ENCODE measurements at places on chromosomes 7 and 10.

DNA sequence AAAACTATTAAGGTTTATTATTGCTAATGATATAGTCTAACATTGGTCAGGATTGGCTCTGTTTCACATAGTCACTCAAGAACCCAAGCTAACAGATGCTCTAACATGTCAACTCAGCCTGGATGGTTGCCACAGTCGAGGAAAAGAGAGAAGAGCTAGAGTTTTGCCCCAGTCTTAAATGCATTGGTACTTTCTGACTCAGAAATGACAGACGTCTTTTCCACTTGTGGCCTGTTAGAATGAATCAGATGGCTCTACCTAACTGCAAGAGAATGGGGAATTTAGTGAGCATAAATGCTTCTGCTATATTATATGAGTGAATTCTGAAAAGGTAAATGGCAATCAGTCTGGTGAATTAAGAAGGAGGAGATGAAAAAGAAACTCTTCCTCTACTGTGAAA is 13.9 kb downstream of the HECTD2 start:
- H3K27ac ChIP-seq, result no peak overlapping the region
- no peaks in the 10 kb centered on the region for H3K27me3 ChIP-seq
- H3K4me1 ChIP-seq, result no peaks in the 10 kb centered on the region
- H3K4me3 ChIP-seq, result no peak overlapping the region
- DNase-seq, result no peak
- H3K36me3 ChIP-seq, result no peaks in the 10 kb centered on the region

- H3K4me3 ChIP-seq, result no peak overlapping the region
- peaks cover 96% of the 10 kb centered on the region for H3K4me1 ChIP-seq
- no peak for DNase-seq
- H3K36me3 ChIP-seq, result peaks cover 26% of the 10 kb centered on the region
- H3K27ac ChIP-seq, result peak overlapping the region; percentile 94
These were observed 51.9 kb downstream of the IKZF1 start for GRCh38 chr7:50356212-50356944.

GRCh38 chr7:49091089-49091488 is 166.7 kb downstream of the CDC14C start:
- H3K27ac ChIP-seq, result no peak overlapping the region
- H3K27me3 ChIP-seq, result no peaks in the 10 kb centered on the region
- DNase-seq, result no peak
- no peak overlapping the region for H3K4me3 ChIP-seq
- no peaks in the 10 kb centered on the region for H3K36me3 ChIP-seq
- H3K4me1 ChIP-seq, result no peaks in the 10 kb centered on the region

DNA sequence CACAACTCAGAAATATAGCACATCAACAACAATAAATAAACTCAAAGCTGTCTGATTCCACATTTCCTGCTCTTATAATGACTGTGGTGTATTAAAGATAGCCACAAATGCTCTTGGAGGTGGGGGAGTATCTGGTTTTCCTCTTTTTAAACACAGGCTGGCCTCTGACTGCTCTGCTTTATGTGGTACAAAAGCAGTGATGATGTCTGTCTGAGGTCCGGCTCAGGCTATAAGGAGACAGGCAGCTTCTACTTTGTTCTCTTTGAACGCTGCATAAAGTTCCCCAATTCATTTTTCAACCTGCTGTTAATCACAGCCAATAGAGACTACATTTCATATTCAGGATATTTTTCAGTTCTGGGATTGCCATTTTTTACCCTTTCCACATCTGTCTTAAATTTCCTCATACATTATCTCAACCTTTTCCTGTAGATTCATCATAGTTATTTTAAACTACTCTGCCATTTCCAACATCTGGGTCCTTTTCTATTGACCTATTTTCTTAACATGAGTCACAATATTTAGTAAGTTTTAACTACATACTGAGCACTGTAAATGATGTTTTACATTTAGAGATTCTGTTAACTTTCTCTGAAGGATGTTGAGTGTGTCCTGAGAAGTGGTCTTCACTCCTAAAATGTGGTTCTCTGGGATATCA is 64.9 kb downstream of the CRPPA start:
- no peak overlapping the region for H3K27ac ChIP-seq

DNA sequence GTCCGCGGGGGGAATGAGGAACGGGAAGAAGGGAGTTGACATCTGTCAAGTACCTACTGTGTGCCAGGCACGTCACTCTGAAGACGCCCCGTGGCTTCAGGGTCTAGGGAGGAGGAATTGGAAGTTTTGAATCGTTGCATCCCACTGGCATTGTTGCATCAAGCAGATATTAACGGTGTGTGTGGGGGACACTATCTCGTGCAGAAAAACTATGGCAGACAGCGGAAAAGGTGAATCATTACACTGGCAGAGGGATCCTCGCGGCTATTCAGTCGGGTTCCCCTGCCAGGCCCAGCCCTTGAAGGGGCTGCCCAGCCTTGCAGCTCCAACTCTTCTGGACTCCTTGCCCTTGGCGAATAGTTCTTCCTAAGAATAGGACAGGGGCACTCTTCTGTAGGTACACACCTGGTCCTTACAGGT is 1.0 kb upstream of the KIAA1549 start:
- peaks cover 10% of the 10 kb centered on the region for H3K27me3 ChIP-seq
- DNase-seq, result no peak
- H3K36me3 ChIP-seq, result no peaks in the 10 kb centered on the region
- H3K27ac ChIP-seq, result no peak overlapping the region

DNA sequence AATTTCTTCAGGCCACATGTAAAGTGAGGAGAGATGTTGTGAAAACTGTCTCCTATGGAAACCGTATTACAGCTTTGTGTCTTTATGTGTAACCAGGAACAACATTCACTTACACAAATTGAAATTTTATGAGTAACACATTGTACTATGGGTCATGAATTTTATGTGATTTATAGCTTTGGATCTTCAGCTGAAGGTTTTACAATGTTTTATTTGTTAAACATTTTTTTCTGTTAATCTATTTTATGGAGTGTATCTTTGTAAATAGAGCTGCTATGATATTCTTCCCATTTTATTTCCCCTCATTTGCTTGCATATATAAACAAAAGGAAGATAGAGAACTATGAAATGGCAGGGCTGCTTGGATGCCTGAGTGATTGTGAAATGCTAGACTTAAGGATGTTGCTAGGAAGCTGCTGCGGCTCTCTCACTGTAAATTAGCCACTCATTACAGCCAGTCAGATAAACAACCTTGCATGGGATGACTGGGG is 104.5 kb upstream of the PCLO start:
- H3K4me3 ChIP-seq, result no peak overlapping the region
- H3K27me3 ChIP-seq, result no peaks in the 10 kb centered on the region
- H3K27ac ChIP-seq, result no peak overlapping the region
- H3K36me3 ChIP-seq, result no peaks in the 10 kb centered on the region
- no peak for DNase-seq

DNA sequence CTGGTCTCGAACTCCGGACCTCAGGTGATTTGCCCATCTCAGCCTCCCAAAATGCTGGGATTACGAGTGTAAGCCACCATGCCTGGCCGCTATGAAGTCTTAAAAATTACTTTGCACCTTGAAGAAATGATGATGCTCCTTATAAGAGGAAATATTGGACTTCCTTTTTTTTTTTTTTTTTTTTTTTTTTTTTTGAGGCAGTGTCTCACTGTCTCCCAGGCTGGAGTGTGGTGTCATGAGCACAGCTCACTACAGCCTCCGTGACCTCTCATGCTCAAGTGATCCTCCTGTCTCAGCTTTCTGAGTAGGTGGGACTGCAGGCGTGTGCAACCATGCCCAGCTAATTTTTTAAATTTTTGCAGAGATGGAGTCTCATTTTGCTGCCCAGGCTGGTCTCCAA is 65.3 kb downstream of the KMT2E start:
- H3K36me3 ChIP-seq, result peaks cover 20% of the 10 kb centered on the region
- H3K27ac ChIP-seq, result no peak overlapping the region
- no peak overlapping the region for H3K4me3 ChIP-seq
- H3K27me3 ChIP-seq, result no peaks in the 10 kb centered on the region
- DNase-seq, result no peak

- H3K4me1 ChIP-seq, result no peaks in the 10 kb centered on the region
- H3K4me3 ChIP-seq, result no peak overlapping the region
- no peak for DNase-seq
- no peaks in the 10 kb centered on the region for H3K27me3 ChIP-seq
- no peaks in the 10 kb centered on the region for H3K36me3 ChIP-seq
These were observed 402.0 kb upstream of the LRRN3 start for GRCh38 chr7:110688908-110689307.

GRCh38 chr10:74094231-74094630 is 56.4 kb downstream of the AP3M1 start:
- no peaks in the 10 kb centered on the region for H3K4me1 ChIP-seq
- H3K27ac ChIP-seq, result no peak overlapping the region
- no peaks in the 10 kb centered on the region for H3K27me3 ChIP-seq
- H3K4me3 ChIP-seq, result no peak overlapping the region
- no peak for DNase-seq

- no peaks in the 10 kb centered on the region for H3K36me3 ChIP-seq
- no peaks in the 10 kb centered on the region for H3K4me1 ChIP-seq
- H3K27me3 ChIP-seq, result no peaks in the 10 kb centered on the region
- no peak overlapping the region for H3K4me3 ChIP-seq
These were observed 596.6 kb upstream of the CELF2 start for GRCh38 chr10:10421071-10421470.

- no peak for DNase-seq
- no peak overlapping the region for H3K27ac ChIP-seq
- H3K4me3 ChIP-seq, result no peak overlapping the region
- H3K27me3 ChIP-seq, result no peaks in the 10 kb centered on the region
These were observed 144.1 kb upstream of the FAM171A1 start for GRCh38 chr10:15515202-15515601.

- no peak overlapping the region for H3K4me3 ChIP-seq
- H3K27me3 ChIP-seq, result no peaks in the 10 kb centered on the region
- DNase-seq, result no peak
These were observed 4.0 kb upstream of the MINPP1 start for GRCh38 chr10:87500646-87501048.

- no peak overlapping the region for H3K4me3 ChIP-seq
- H3K27me3 ChIP-seq, result no peaks in the 10 kb centered on the region
- no peak for DNase-seq
These were observed 251.4 kb downstream of the SDK1 start for GRCh38 chr7:3552499-3552898.

GRCh38 chr10:43452356-43452914 is 15.5 kb downstream of the ZNF487 start:
- no peak overlapping the region for H3K4me3 ChIP-seq
- H3K36me3 ChIP-seq, result no peaks in the 10 kb centered on the region
- no peak for DNase-seq
- no peaks in the 10 kb centered on the region for H3K27me3 ChIP-seq
- H3K27ac ChIP-seq, result peak overlapping the region; percentile 64

GRCh38 chr7:158533386-158534133 is 54.1 kb downstream of the PTPRN2 start:
- H3K36me3 ChIP-seq, result no peaks in the 10 kb centered on the region
- no peak overlapping the region for H3K4me3 ChIP-seq
- DNase-seq, result no peak
- H3K27ac ChIP-seq, result no peak overlapping the region
- H3K27me3 ChIP-seq, result no peaks in the 10 kb centered on the region

DNA sequence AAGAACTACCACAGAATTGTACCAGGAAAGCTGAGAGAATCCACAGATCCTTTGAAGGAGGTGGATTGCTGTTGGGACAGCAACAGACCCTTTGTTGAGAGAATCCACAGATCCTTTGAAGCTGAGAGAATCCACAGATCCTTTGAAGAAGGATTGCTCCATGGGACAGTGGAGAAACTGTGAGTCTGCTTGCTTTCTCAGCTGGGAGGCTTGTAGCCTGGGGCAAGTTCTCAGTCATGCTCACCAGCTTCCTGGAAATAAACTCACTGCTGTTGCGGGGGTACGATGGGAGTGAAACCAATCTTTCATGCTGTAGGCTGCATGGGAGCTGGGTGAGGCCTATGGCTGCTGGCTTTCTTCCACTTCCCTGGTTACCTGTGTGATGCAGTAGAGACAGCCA is 106.3 kb downstream of the C7orf25 start:
- H3K4me1 ChIP-seq, result no peaks in the 10 kb centered on the region
- H3K27ac ChIP-seq, result no peak overlapping the region
- H3K4me3 ChIP-seq, result no peak overlapping the region

DNA sequence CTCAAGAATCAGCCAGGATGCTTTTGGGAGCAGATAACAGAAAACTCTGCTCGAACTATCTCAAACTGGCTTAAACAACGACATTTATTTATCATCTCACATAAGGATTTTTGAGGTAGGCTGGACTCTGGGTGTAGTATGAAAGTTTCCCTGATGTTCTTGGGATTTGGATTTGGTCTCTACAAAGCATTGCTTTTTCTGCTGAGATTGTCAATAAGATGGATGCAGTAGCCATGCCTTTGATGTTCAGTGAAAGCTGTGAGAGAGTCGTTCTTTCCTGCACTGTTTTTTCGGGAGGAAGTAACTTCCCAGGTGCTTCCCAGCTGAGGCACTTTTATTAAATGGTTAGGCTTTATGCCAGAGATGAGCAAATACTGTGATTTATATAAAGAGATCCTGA is 181.1 kb downstream of the PRKG1 start:
- H3K27me3 ChIP-seq, result no peaks in the 10 kb centered on the region
- H3K4me3 ChIP-seq, result no peak overlapping the region
- H3K4me1 ChIP-seq, result no peaks in the 10 kb centered on the region
- no peaks in the 10 kb centered on the region for H3K36me3 ChIP-seq

DNA sequence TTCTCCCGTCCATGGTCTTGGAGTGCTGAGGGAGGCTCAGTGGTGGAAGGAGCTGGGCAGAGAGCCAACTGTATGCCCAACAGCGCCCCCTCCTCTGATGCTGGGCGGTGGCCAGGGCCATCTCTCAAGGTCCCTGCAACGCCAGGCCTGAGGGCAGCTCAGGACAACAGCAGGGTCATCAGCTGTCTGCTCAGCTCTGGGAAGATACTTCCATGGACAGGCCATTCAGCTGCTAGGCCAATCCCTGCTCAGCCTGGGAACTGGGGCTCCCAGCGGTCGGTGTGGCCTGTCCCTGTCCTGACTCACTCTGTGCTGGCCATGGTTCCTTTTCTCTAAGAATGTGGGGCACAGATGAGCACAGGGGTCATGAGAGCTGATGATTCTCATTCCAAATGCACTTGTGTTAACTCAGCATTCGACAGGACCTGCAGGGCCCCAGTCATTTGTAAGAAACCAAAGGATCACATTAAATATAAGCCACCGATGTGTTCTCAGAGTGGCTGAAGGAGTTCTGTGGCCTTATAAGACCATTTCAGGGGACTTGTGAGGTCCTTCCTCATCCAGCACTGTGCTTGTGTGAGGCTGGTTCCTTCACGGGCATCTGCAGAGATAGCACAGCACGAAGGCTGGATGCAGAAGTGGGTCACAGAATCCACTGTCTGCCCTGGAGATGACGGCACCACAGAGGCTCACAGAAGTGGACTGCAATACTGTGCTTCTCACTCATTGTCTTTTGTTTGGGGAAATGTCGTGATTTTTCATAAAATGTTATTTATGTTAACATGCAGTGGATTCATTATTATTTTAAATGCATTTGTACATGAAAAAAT is 73.0 kb downstream of the ADCY1 start:
- no peak overlapping the region for H3K4me3 ChIP-seq
- no peak overlapping the region for H3K27ac ChIP-seq
- H3K27me3 ChIP-seq, result no peaks in the 10 kb centered on the region
- no peaks in the 10 kb centered on the region for H3K4me1 ChIP-seq

DNA sequence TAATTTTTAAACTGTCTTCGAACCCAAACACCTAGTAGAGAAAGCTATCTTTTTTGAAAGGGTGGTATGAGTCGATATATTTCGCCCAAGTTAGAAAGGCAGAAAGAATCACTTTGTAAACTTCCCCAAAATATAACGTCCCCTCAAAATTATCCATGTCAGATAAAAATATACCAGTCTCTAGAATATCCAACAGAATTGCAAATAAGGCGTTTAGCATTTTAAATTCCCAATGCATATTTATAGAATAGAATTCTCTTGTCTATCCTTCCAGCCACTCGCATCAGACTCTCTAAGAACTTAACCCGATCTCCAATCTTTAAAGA is 2.1 kb downstream of the CTBP2 start:
- no peaks in the 10 kb centered on the region for H3K4me1 ChIP-seq
- no peaks in the 10 kb centered on the region for H3K27me3 ChIP-seq
- no peak overlapping the region for H3K4me3 ChIP-seq
- no peak overlapping the region for H3K27ac ChIP-seq
- no peak for DNase-seq
